ENCODE measurements at places on chromosomes 12 and 14.

GRCh38 chr14:96016501-96017160 lies 22.5 kb upstream of the C14orf132 start:
- no peak for DNase-seq

DNA sequence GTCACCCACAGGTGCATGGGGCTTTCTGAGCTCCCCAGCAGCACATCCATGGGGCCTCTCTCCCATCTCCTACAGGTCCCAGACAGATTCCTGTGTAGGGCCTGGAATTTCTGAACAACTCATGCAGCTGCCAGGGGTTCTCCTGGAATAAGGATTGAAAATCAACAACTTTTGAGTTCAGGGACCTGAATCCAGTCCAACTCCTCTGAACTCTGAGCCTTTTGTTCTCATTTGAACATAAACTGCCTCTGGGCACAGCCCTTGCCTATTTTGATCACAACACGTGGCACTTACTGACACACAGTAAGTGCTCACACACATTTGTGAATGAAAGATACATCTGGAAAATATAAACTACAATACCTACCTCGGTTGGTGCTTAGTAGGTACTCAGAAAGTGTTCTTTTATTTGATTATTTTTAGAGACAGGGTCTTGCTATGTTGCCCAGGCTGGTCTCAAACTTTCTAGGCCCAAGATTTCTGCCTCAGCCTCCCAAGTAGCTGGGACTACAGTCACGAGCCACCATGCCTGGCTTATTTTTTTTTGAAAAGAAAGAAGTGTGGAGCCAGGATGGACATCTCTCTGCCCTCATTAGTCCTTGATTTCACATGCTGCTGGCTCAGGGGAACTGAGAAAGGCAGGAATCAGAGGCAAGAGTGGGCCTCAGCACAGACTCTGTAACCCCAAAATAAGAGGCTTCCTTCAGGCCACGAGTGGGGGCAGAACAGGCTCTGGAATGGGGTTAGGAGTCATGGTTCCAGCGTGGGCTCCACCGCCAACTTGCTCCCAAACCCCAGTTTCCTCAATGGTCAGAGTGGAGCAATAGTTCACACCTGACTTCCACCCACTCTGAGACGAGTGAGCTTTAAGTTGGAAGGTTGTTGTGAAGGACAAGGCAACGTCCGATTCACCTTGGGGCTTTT lies 27.0 kb downstream of the SYNE3 start:
- peak; percentile 22 for DNase-seq

DNA sequence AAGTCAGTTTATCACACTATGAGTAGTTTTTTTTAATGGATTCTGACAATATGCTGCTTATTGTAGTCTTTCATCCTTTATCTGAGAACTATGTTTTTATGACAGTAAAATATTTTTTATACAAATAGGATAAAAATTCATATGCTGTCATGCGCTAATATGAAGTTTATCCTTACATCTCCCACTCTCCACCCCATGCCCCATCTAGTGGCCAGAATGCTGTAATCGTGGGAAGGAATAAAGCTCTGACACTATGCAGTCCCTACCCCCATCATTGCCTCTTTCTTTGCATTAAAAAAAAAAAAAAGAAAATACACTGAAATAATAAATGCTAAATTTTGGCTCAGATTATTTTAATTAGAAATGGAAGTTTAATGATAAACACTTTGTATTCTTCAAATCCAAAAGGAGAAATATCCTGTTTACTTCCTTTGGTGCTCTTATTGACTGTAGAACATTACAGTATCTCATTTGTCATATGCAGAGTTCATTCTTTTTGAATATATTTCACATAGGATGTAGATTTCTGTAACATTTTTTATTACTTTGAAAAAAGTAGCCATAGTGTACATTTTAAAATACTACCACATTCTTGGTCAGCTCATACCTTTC lies 145.9 kb upstream of the SLCO1C1 start:
- DNase-seq: peak; percentile 31

GRCh38 chr14:72878746-72879145 lies 15.2 kb downstream of the DPF3 start:
- DNase-seq: no peak
